ENCODE measurements at places on chromosomes 3 and 15.

DNA sequence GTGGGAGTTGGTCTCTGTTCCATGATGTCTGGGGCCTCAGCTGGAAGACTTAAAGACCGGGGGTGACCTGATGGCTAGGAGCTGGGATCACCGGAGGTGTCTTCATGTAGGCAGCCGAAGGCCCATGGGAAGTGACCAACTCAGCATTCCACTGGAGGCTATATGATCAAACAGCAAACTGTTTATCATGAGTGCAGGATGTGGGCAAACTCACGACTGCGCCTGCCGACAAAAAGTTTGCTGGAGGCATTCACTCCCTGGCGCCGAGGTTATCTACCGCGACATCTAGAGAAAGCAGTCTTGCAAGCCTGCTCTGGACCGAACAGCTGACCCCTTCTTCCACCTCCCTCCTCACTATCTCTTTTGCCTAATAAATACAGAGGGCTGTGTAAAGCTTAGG, 62.7 kb upstream of the NR2C2 start:
- DNase-seq = no peak

GRCh38 chr3:129795186-129796010, 98.1 kb downstream of the TMCC1 start:
- DNase-seq = no peak

DNA sequence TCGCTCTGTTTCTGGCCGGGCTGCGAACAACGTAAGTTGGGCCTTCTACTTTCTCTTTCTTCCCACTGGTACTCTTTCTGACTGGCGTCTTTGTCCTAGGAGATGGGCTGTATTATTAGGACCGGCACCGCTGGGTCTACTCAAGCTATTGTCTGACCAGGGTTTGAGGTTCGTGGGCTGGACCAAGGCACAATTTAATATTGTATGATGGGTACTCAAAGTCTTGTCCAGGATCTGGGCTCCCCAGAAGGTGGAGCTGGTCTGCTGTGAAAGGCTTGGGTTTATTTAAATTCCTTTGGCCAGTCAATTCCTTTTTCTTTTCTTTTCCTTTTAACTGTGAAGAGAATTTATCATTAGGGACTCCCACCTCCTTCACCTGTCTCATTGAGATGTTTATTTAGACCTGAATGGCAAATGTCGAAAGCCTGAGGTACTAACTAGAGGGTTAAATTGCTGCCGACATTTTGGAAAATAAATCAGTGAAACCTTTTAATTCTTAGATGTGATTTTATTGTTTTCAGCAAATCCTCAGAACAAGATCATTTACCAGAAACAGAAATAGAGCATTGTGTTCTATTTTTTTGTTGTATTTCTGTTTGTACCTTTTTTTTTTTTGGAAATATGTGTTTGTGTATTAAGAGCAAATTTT, 410 bp downstream of the LRRC49 start:
- peak; percentile 18 for DNase-seq

DNA sequence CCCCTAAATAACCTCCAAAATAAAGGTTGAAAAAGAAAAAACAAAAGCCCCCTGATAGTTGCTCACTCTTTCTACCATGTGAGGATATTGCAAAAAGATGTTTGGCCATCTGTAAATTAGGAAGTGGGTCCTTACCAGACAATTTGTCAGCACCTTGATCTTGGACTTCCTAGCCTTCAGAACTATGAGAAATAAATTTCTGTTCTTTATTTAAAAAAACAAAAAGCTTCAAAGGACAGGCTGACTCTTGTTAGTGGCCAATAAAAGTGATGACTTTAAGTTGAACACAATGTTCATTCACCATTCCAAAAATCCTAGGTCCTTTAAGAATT, 103.5 kb downstream of the CBLB start:
- DNase-seq = no peak

GRCh38 chr15:63992300-63992699, 54.0 kb downstream of the DAPK2 start:
- DNase-seq = no peak

GRCh38 chr3:5201536-5201935, 14.0 kb downstream of the EDEM1 start:
- no peak for DNase-seq

DNA sequence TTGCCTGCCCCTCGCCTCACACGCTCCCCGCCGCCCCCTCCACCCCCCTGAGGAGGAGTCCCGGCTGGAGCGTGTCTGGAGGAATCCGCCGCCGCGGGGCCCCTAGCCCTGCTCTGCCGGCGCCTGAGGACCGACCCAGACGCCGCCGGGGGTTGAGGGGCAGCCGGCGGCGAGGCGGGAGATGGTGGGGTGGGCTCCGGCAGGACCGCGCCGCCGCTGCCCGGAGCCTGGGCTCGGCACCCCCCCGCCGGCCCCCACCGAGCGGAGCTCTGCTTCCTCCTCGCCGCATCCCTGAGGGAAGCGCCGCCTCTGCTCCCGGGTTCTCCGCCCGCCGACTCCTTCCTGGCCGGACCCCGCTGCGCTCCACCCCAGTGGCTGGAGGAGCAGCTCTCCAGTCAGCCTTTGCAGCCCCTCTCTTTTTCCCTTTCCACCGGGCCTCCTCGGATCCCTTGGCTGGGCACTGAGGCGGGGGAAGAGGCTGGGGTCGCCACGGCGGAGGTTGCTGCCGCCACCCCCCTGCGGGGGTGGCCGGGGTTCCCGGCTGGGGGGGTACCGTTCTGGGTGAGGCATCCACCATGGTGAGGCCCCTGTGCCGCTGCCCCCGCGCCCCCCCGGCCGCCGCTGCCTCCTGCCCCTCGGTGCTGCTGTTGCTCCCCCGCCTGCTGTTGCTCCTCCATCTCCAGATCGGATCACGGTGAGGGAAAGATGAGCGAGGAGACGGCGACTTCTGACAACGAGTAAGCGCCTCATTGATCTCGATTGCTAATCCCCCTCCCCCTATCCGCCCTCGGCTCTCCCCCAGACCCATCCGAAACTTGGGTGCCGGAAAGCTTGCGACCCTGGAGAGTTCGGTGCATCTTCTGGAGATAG, at the start of gene SPRED1:
Gene SPRED1 (plus strand): TSS at position 356 of the 870 bp plus-strand sequence. CDS start 350 bp downstream, at position 706.
- no peak for DNase-seq

DNA sequence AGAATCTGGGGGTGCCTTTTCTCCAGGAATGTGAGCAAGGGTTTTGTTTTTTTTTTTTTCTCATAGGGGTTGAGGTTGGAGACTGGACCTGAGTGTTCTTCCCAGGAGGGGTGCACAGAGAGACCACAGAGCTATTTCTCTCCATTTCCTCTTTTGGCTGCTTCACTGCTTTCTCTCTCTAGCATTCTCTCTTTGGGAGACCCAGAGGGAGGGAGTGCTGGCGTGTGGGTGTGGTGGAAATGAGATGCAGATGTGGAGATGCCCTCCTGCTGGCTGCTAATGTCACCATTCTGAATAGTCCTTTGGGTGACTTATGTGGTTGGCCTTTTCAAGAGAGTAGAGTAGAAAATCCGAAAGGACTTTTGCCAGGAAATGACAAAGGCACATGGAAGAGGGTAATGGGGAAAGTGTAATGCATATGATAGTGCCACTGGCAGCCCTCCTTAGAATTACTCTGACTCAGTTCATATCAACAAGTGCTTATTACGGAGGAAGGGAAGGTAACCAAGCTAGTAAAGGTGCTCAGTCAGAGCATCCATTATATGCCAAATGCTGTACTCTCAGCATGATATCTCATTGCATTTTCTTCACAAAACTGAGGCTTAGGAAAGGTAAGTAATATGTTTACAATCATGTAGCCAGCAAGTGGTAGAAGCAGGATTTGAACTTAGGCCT, 1.9 kb downstream of the SYN2 start:
- DNase-seq = no peak

DNA sequence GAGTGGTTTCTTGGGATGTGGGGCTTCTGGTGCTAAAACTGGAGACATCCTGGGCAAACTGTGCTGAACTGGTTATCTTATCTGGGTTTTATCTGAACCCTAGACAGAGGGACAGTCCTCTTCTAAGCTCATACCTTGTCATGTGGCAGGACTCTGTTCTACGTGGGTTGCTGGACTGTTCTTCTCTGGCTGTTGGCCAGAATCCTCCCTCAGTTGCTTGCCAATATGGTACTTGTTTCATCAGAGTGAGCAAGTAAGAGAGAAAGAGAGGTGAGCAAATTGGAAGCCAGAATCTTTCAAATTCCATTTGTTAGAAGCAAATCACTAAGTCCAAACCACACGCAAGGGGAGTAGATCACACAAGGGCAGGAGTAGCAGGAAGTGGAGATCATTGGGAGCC, 291.5 kb upstream of the TBL1XR1 start:
- no peak for DNase-seq

DNA sequence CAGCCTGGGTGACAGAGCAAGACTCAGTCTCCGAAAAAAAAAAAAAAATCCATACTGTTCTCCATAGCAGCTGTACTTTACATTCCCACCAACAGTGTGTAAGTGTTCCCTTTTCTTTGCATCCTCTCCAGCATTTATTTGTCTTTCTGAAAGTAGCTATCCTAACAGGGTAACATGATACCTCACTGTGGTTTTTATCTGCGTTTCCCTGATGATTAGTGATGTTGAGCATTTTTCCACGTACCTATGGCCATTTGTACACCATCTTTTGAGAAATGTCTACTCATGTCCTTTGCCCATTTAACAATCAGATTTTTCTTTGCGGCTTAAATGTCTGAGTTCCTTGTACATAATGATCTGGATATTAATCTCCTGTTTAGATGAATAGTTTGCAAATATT, 119.3 kb downstream of the RFX7 start:
- DNase-seq = no peak

DNA sequence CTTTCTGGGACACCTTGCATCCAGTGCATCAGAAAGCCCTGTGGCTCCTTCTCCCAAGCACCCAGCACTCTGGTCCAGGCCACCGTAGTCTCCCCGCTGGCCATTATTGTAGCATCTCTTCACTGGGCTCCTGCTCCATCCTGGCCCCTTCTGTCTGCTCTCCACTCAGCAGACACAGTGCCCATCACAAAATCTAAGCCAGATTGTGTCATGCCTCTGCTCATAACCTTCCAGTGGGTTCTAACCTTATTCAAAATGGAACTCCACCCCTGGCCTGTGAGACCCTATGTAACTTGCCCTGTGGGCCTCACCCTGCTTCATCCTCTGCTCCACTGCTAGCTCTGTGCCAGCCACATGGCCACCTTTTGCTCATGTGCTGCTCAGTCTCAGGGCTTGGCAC, 31.7 kb upstream of the PRR23E start:
- DNase-seq = no peak

GRCh38 chr3:183295211-183295610, 42.2 kb downstream of the B3GNT5 start:
- no peak for DNase-seq

DNA sequence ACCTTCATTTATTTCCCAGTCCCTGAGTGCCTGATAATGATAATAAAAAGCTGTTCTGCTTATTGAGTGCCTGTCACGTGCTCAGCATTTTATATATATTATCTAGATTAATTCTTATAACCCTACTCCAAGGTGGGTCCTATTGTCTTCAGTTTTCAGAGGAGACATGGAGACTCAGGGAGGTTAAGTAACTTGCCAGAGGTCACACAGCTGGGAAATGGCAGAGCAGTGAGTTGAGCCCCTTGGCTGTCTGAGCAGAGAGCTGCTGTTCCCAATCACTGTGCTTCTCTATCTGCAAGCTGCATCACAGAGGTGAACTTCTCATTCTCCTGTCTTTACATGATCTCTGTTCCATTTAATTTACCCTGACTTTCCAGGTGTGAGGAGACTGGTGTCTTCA, 32.3 kb upstream of the MRPS22 start:
- no peak for DNase-seq

GRCh38 chr3:156236556-156237260, 116.3 kb downstream of the KCNAB1 start:
- DNase-seq = peak; percentile 94

GRCh38 chr3:74858086-74858485, 243.6 kb upstream of the CNTN3 start:
- DNase-seq = no peak

DNA sequence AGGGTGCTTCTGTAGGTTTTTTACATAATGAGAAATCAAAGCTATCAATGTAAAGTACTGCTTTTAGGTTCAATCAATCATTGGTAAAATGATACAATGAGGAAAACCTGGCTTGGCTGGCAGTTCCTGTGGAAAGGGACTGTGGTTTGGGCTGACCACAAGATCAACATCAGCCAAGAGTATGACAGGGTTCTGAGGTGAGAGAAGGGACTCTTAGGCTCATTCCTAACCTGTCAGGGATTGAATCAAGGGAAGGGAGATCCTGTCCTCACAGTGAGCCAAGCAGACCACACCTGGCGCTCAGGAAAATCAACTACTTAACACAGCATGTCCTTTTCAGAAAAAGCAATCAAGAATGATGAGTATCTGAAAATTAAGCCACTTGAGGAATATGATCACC, 111.1 kb downstream of the MAGI1 start:
- DNase-seq = no peak

GRCh38 chr3:32082721-32083120, 23.7 kb upstream of the GPD1L start:
- no peak for DNase-seq

DNA sequence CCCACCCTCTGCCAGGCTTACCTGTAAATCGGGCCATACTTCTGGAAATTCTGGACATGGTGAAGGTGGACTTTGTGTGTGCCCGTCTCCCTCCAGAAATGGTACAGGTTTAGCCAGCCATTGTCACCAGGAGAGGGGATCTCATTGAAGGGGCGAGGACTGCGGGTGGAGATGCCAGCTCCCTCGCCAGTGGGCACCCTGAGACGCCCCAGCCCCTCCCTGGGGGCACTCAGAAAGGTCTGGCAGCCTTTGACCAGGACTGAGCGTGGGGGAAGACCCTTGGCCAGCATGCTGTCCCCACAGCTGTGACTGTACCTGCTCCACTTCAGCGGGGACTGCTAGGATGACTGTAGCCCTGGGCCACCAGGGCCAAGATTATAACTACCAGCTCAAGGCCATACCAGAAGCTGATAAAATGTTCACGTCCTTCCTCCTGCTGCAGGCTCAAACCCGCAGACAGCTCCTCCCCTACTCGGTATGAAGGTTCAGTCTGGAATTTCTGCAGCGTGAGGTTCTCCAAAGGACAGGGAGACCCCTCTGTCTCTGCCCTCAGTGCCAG, at the start of gene CYP11A1:
Gene CYP11A1 (minus strand): TSS at position 351 of the 559 bp plus-strand sequence. CDS start 61 bp downstream, at position 290.
- DNase-seq = no peak

GRCh38 chr3:55721716-55722484, 234.8 kb upstream of the WNT5A start:
- no peak for DNase-seq

- no peak for DNase-seq
These were observed 73.7 kb upstream of the MB21D2 start for GRCh38 chr3:192991356-192991755.

GRCh38 chr3:13544951-13545651, 3.8 kb upstream of the FBLN2 start:
- DNase-seq = no peak

DNA sequence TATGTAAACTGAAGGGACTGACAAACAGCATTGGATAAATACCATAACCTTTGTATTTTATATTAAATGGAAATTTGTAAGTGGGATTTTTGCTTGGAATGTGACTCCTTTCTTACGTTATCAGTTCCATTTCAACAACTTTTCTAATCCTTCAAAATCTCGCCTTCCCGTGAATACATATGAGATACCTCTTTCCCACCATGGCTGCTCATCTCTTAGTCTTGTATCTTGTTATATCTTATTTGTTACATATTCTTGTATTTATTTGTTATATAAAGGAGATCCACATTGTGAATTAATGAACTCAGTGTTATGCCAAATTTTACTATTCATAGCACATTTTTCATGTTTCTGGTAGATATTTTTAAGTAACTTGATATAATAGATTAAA, 623.7 kb downstream of the MCTP2 start:
- DNase-seq = no peak

- DNase-seq = no peak
These were observed 29.8 kb downstream of the PTH1R start for GRCh38 chr3:46907271-46907670.

All from NCI-H2081 treated with DMSO at 0.1 percent for 48 hours (cell line).